ENCODE measurements at places on chromosomes 5 and 9.

- no peak for DNase-seq
Measured at GRCh38 chr9:12060811-12061210, 632.4 kb upstream of the TYRP1 start.

GRCh38 chr5:76476474-76477038 is 73.5 kb downstream of the IQGAP2 start:
- DNase-seq = no peak

DNA sequence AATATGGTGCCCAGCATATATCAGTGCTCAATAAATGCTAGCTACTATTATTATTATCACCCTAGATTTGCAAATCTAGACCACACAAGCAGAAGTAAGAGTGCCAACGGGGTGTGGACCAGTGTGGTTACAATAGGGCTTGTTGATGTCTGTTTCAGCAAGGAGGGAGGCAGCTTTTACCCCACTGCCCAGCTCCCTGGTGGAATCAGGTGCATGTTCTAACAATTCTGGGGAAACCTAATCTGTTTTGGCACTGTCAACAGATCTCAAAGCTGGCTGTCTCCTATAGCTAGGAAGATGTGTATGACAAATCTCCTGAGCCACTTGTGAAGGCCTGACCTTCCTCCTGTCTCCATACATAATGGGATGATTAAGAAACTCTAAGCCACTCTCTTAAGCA is 5.7 kb downstream of the TGFBI start:
- no peak for DNase-seq

GRCh38 chr9:70400107-70400892 is 14.2 kb downstream of the KLF9 start:
- DNase-seq = no peak

GRCh38 chr9:124050955-124051354 is 39.4 kb downstream of the LHX2 start:
- DNase-seq = no peak

DNA sequence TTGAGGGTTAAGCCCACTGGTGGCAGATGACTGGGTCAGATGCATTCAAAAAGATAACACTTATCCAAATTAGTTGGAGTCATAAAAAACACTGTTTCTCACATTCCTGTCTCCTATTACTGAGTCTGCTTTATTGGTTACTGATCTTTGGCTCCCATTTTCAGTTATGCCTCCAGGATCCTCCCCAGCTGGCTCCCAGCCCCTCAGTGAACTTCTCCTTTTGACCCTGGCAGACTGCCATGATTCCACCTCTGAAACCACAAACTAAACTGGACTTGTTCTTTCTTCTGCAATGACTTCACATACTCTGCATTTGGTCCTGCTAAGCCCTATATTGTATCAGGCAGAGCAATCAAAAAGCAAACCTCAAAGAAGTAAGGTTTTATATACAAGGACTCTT is 860.8 kb upstream of the DMAC1 start:
- peak; percentile 39 for DNase-seq

DNA sequence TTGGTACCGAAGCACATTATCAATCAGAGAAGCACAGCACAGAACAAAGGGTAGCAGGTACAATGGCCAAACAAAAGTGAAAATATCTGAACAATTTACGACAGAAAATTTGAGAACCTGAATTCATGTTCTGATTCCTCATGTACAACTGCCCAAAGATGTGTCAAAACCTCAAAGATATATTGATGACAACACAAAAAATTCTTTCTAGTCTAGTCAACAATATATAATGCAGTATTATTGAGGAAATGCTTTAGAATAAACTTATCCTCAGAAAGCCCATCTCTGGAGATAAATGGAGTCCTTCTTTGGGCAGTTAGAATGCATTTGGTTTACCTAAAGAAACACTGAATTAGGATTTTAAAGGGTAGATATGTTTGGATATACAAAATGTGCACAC is 6.8 kb upstream of the SMARCA2 start:
- no peak for DNase-seq

GRCh38 chr5:169052207-169052606 is 248.7 kb downstream of the SLIT3 start:
- no peak for DNase-seq

Measured in CD4-positive, alpha-beta T cell treated with Interferon gamma for 1 hour (primary cell).